Foreskin keratinocyte (primary cell): ENCODE measurements at places on chromosomes 6 and 20. TPM values are rescaled to one million over a fixed set of nuclear protein-coding genes. Genes with fewer than 3 reads are reported as not detected.

GRCh38 chr20:48782901-48783308 is 44.9 kb downstream of the PREX1 start:
- DNase-seq = no peak

PPP1R14C gene
- 32.5 and 36.4 TPM in 2 replicates for total RNA-seq

- DNase-seq = no peak
These were observed 64.6 kb upstream of the PIM1 start for GRCh38 chr6:37105148-37106050.

TMC2 gene
- total RNA-seq = not detected in 2 replicates

- DNase-seq = no peak
These were observed 75.9 kb downstream of the GMPR start for GRCh38 chr6:16314296-16314695.

- DNase-seq = no peak
These were observed 142.6 kb downstream of the CDH26 start for GRCh38 chr20:60100780-60101179.

CENPB gene
- 79.5 and 79.9 TPM in 2 replicates for total RNA-seq

- DNase-seq = peak; percentile 79
These were observed 649.1 kb upstream of the GJE1 start for GRCh38 chr6:141483598-141484061.

CGA gene
- not detected in 2 replicates for total RNA-seq

DNA sequence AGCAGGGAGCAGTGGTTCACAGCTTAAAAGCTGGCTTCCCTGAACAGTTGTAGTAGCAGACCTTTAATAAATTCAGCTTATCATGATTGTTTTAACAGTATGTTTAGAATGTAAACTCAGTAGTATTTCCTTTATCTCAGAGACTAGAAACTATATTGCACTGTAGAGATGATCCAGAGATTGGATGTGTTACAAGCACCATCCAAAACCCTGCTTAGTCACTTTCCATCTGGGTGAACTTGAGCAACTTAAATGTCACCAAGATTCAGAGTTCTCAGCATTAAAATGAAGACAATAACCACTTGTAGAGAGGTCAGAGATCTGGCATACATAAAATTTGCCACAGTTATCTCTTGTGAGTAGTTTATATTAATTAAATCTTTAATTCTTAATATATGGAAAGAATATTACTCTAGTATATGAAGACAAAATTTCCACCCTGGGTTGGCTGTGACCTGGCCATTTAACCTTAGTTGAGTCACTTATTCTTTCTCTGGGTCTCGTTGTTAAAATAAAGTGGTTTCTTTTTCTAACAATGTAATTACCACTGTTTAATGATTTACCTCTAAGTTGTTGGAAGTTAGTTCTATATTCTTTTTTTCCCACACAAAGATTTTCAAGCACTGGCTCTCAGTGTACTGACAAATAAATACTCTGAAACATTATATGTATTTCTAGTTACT is 239.2 kb upstream of the FKBP1C start:
- no peak for DNase-seq

- no peak for DNase-seq
These were observed 92.8 kb downstream of the FNDC1 start for GRCh38 chr6:159261995-159262394.

DDR1 gene
- total RNA-seq = 211 and 243 TPM in 2 replicates

- DNase-seq = no peak
These were observed 99.4 kb downstream of the ASXL1 start for GRCh38 chr20:32457479-32457986.

- no peak for DNase-seq
These were observed 50.3 kb downstream of the DEK start for GRCh38 chr6:18214003-18214402.

NKX2-2 gene
- total RNA-seq = not detected in 2 replicates

EPPIN gene
- total RNA-seq = not detected in 2 replicates

CCN6 gene
- 0.11 and 0.37 TPM in 2 replicates for total RNA-seq

DNA sequence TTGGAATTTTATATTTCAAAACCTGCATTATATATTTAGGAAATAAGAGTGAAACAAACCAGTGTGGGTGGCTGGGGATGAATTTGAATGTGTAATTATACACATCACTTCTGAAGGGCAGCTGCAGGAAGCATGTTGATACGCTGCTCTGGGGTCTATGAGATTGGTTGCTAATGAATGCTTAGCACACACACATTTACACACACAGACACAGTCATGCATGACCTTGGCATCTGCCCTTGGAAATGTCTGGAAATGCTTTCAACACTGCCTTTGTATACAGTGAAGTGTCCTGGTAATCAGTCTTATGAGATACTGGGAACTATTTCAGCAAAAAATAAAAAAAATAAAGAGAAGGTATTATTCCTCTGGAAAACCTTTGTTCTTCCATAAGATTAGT is 83.4 kb downstream of the ELOVL4 start:
- no peak for DNase-seq
